ENCODE measurements at places on chromosomes 12 and 14.

- no peak for DNase-seq
These were observed 53.4 kb upstream of the EVL start for GRCh38 chr14:100011628-100012325.

GRCh38 chr12:111386885-111387284 is 18.0 kb upstream of the PHETA1 start:
- DNase-seq = no peak

GRCh38 chr14:71629765-71630492 is 302.3 kb upstream of the RGS6 start:
- no peak for DNase-seq

DNA sequence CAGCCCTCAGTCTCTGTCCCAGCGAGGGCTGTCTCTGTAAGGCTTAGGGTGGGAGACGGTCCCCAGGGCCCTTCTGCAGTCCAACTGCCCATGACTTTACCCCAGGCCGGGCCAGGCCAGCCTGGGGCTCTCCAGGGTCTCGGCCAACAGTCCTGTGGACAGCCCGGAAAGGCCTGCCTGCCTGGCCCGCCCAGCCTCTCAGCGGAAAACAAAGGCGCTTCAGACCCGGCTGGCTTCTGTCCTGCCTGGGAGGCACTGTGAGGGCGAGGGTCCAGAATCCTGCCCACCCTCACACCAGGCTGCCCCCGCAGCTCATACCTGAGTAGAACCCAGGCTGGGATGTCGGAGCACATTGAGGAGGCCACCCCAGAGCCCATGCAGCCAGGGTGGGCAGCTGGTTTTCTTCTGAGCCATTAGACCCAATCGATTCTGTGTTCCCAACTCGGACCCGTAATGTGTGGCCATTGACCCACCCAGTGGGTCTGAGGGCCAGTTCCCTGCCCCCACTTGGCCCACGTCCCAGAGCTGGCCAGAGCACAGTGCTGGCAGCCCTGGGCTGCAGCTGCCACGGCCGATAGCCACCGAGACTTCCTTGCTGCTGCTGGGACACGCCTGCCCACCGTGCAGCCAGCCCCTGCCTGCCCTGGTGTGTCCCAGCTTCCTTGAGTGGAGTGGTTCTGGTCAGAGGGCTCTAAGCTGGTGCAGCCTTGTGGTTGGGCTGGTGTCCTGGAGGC is 1.6 kb downstream of the CRIP2 start:
- DNase-seq = no peak

DNA sequence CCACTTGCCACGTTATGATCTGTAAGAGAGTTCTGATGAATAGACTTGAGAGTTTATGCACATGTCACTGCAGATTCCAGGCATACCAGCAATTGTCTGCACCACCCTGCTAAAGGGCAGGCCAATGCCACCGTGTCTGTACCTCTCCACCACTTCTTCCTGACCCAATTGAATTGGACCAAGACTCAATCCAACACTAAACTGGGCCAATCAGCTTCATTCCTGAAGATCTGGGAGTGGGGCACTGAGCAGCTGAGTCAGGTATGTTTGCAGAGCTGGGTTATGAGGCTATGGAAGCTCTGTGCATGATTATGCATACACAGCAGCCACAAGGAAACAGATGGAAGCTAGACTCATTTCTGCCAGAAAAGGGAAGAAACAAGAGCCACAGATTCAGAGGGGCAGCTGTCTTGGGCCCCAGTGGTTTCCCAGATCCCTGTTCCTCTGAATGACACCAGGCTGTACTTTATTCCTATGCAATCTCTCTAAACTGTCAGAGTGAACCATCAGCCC is 28.0 kb downstream of the DAO start:
- no peak for DNase-seq

- DNase-seq = no peak
These were observed 20.5 kb downstream of the NPC2 start for GRCh38 chr14:74472601-74473000.

- no peak for DNase-seq
These were observed 10.1 kb downstream of the RAP1B start for GRCh38 chr12:68620519-68621471.

GRCh38 chr12:124605150-124605882 is 37.9 kb upstream of the NCOR2 start:
- DNase-seq = no peak

DNA sequence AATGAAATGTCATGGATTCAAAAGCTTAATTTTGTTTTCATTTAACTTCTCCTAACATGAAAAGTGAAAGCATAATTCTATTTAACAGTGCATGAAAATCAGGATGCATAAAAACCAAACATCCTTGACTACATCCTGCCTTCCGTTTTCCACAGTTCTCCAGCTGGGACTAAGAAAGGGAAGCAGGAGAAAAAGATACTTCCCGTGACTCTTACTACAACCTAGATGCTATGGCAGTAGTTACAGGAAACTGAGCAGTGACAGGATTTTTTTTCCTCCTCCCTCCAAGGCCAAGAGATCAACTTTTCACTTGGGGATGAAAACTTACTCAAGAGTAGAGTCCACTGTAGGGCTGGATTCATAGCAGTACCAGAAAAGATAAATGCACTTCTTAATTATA is 2.6 kb downstream of the EXOC5 start:
- DNase-seq = no peak
